Foreskin keratinocyte (primary cell): ENCODE measurements at places on chromosomes 16 and 17.
A peak's percentile ranks its signal among the peaks of the same experiment; 100 is the strongest.

GRCh38 chr16:83233153-83233552 is 574.6 kb upstream of the HSBP1 start:
- DNase-seq: no peak

DNA sequence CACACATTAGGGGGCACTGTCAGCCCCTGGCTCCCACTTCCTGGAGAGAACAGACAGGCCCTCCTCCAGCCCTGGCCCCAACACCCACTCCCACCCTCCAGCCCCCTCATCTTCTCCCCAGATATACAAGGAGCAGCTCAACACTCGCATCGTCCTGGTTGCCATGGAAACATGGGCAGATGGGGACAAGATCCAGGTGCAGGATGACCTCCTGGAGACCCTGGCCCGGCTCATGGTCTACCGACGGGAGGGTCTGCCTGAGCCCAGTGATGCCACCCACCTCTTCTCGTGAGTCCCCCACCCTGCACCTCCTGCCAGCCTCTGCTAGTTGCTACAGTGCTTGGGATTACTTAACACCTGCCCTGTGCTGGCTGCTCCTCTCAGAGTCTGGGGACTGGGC is 14.4 kb downstream of the ADAM11 start:
- no peak for DNase-seq

DNA sequence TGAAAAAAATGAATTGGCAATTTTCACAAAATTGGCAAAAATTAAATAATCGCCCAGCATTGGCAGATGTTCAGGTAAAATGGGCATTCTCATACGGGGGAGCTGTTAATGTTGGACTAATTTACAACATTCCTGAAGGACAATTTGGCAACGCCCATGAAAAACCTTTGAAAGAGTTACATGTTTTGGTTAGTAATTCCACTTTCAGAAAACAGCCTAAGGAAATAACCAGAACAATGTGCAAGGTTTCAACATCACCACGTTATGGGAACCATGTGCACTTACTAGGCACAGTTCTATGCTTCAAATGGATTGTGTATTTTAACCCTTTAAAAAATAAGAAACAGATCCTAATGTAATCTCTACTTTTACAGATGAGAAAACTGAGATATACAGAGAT is 62.7 kb downstream of the CDYL2 start:
- peak; percentile 15 for DNase-seq

GRCh38 chr17:2602597-2603017 is 9.2 kb downstream of the PAFAH1B1 start:
- no peak for DNase-seq

DNA sequence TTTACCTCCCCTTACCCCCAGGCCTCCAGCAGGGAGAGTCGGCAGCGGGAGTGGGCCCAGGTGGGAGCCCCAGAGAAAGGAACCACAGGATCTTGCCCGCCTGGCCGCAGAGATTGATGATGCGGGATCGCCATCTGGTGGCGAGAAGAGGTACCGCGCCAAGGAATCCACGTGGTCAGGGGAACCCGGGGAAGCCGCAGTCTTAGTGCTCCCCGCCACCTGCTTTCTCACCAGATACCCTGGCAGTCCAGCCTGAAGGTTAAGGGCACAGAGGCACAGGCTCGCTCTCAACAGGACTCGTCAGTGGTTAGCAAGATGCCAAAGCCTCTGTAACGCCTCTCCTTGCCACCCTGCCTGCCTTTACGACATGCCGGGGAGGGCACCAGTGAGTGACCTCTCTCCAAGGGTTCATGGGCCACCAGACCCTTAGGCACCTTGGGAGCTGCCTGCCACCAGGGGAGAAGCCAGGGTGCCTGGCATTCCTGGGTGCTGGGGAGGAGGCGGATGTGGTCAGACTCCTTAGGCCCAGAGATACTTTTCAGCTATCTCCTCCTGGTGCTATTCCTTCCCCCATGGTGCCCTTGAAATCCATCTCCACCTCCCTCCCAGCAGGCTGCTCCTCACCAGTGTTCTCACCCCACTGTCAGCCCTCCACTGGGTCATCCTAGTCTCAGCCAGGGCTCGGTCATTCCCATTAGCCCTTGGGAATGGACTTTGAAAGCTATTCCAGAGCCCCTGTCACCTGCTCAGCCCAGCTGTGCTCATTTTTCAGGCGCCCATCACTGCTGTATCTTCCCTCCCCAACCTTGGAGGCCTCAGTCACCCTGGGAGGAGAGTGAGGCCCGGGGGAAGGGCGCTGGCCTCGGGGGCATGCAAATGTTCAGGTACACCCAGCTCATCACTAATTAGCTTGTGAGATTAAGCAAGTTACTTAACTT is 5.5 kb upstream of the RHBDF2 start:
- no peak for DNase-seq

- no peak for DNase-seq
Observed at GRCh38 chr16:869823-870641, 69.5 kb upstream of the GNG13 start.

DNA sequence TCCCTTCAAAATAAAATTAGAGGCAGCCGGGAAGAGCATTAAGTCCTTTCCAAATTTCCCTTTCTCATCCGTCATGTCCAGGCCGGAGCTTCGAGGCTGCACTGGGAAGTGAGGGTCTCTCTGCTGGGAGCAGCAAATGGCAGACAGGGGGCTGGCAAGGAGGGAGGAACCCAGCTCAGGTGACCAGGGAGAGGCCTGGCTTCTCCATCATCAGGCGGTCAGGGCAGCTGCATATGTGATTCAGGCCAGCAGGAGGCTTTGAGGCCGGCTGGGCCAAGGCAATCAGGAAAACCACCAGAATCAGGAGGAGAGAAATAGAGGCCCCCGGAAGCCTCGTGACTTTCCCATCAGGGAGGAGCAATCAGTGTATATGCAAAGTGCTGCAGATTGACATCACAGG is 85.0 kb upstream of the RPL38 start:
- no peak for DNase-seq

- DNase-seq: no peak
Observed at GRCh38 chr16:71358464-71358998, at the start of gene CALB2. CALB2 (plus strand) TSS chr16:71358723; CDS start chr16:71358793, 70 bp downstream.

DNA sequence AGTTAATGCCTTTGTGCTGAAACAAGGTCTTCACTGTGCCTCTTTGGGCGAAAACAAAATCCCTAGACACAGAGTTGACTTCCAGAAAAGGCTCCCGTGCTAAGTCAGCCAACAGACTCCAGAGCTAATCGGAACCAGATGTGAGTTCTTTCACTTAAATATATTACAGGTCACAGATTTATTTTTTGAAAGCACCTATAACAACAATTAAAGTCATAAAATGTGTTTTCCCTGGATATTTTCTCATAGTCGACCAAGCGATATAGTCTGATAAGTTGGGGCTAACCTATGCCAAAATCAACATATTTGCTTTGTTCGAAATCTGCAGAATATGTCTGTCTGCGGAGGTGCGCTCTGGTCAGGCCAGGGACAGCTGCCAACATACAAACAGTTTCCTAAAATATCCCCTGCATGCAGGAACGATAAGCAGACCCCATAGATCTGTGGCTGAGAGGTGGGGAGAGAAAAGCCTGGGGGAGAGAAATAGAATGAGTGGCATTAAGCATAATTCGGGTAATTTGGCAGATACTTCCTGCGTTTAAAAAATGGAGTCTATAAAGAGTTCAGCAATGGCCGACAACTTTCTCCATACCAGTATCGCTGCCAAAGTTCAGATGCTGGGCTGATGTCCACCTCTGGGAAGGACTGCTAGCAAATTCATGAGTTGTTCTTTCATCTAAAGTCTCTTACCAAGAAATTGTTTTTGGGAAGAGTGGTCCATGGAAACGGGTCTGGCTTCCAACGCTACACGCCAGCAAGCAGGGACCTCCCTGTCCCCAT is 50.8 kb upstream of the MYH10 start:
- no peak for DNase-seq

DNA sequence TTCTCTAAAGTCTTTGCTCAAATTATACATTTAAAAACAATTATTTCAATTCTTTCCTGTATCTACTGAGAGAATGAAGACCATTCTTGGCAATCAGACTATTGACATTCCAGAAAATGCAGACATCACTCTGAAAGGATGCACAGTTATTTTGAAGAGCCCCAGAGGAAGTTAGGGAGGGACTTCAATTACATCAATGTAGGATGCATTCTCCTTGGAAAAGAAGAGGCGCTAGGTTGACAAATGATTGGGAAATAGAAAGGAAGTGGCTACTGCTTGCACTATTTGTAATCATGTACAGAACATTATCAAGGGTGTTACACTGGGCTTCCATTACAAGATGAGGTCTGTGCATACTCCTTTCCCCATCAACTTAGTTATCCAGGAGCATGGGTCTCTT is 74.3 kb downstream of the SSH2 start:
- no peak for DNase-seq

GRCh38 chr17:79794659-79795511 is 2.0 kb downstream of the CBX8 start:
- DNase-seq: no peak

DNA sequence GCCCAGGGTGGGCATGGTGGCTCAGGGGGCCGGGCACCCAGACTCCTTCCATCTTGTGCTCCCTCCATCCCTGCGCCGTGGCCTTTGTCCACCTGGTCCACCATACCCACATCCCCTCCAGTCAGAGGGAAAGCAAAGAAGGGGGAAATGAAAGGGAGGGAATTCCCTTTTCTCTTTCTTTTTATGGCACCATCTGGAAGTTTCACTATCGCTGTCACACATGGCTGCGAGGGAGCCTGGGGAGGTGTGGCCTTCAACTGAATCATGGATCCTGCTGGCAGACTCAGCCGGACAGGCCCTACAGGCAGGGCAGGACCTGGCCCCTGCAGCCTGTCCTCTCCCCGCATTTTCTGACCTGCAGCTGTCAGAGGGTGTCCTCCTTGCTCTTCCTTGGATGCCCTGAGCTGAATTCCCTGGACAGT is 6.2 kb downstream of the SLC12A3 start:
- DNase-seq: no peak

GRCh38 chr16:23391381-23392222 is 61.4 kb downstream of the COG7 start:
- DNase-seq: no peak

GRCh38 chr16:27598931-27599565 is 49.1 kb downstream of the KATNIP start:
- no peak for DNase-seq

GRCh38 chr17:58968426-58969061 is 138.1 kb downstream of the TRIM37 start:
- no peak for DNase-seq

GRCh38 chr17:81049372-81049911 is 14.5 kb downstream of the BAIAP2 start:
- no peak for DNase-seq

DNA sequence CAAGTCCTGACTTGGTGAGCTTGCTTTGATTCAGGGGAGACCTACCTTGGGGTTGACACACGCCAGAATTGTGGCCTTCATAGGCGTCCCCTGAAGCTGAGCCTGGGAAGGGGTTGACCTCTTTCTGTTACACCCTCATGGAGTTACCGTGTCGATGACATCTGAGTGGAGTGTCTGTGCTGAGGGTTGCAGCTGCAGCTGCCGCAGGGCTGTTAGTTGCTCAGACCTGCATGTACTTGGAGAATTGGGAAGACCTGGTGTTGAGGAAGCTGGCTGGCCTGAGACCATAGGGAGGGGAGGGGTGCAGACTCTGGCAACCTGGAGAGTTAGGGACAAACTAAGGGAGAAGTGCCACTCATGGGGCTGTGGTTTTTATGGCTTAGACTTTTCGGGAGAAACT is 9.6 kb downstream of the GSE1 start:
- DNase-seq: no peak

DNA sequence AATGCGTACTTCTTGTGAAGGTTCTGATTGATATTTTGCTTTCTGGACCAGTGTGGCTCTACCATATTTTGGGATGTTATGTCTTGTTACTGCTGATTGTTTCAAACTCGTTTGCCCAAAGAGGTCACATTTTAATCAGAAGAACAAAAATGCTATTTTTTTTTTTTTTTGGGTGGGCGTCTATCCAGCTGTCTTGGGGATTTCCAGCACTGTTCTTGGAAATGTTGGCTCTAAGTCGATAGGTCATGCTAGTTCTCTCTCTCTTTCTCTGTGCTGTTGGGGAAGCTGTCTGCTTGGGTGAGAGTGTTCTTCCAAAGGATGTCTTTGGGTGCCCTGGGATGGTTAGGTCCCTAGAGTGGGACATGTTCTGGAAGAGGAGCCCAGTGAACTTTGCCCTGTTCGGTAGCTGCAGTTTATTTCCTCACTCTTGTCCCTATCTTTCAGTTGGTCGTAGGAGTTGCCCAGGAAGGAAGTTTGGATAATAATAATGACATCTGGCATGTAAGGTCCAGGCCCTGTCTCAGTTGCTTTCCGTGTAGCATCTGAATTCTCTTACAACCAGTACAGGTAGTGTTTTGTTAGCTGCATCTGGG is 2.9 kb downstream of the IRF8 start:
- DNase-seq: no peak

DNA sequence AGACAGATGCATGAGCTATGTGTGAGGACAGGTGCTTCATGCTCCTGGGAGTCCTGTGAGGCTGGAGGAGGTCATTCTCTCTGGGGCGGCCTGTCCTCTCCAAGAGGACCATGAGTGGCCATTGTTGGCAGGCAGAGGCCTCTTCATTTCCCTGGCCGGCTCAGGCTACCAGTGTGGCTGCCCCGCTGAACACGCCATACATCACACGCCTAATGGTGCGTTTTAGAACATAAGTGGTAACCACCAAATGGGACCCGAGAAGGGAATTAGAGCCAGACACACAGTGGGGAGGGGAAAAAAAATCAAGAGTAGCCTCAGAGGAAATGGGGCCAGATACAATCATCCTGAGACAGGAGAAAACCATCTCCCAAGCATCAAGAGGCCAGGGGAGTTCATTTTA is 140.0 kb downstream of the SPACA3 start:
- no peak for DNase-seq

GRCh38 chr17:48636177-48637018 is 10.2 kb upstream of the HOXB9 start:
- no peak for DNase-seq

DNA sequence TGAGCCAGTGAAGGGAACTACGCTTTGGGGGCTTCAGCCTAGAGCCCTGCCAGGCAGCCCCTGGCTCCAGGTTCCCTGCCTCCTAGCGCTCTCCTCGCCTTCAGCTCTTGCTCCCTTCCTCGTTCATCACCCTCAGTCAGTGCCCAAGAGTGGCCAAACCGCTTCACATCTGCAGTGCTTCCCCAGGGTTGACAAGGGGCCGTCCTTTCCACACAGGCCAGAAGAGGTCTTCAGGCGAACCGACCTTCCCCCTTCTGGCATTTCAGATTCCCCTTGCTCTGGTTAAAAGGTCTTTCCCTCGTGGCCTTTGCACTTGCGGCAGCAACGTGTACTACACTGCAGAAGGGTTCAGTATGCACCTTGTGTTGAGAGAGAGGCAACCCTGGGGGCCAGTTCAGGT is 4.1 kb downstream of the RASD1 start:
- no peak for DNase-seq

DNA sequence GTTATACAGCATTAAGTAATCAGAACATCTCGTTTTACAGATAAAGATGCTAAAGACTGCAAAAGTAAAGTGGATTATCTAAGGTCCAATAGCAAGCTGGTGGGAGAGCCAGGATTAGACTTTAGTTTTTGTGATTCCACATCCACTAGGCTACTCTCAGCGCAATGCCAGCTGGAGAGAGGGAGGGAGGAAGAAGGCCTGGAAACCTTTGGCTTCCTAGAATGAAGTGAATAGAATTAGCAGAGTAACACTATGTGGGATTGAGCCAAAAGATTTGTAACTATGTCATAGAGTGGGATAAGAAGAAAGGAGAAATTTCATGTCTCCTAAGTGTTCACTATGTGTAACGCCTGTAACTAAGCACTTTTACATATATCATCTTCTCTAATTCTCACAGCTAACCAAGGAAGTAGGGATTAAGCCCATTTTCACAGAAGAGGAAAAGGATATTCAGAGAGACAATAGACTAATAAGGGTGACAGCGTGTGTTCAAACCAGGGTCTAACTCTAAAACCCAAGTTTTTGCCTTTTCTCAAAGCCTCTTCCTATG is 25.4 kb upstream of the NSRP1 start:
- no peak for DNase-seq
